Activated naive CD4-positive, alpha-beta T cell (primary cell): ENCODE measurements at places on chromosomes 2 and 18.

GRCh38 chr2:190972213-190972612 is 41.8 kb downstream of the STAT1 start:
- DNase-seq = no peak

DNA sequence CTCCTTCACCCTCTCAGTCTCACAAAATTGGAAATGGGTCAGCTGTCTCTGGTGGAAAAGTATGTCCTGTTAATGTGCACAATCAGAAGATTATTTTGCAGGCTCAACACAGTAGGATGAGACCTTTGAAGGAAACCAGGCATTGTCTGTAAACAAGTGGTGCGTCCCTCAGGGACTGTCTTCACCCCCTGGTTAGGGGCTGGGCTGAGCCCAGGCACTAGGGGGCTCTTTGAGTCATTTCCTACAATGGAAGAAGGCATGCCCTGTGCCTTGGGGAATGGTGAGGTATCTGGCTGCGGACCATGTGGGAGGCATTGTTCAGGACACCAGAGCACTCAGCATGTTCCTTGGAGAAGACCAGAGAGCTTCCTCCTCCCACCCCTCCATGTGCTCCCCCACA is 26.8 kb downstream of the PKDCC start:
- no peak for DNase-seq

- DNase-seq = no peak
These were observed 77.6 kb upstream of the ODC1 start for GRCh38 chr2:10525573-10526265.

DNA sequence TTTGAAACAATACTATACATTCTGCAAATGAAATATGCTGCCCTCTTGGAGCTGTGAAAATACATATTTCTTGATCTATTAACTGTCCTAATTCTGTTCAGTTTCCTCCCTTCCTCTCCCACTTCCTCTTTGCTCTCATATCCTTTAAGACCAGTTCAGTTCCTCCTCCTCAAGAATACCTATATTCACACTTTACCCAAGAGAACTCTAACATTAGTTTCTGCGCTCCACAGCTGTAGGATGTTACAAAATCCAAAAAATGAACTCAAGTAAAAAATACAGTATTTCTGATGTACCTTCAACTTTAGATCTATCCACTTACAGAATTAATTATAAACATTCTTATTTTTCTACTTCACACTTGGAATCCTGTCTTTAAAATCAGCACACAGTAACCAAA is 5.4 kb downstream of the ITSN2 start:
- DNase-seq = no peak

DNA sequence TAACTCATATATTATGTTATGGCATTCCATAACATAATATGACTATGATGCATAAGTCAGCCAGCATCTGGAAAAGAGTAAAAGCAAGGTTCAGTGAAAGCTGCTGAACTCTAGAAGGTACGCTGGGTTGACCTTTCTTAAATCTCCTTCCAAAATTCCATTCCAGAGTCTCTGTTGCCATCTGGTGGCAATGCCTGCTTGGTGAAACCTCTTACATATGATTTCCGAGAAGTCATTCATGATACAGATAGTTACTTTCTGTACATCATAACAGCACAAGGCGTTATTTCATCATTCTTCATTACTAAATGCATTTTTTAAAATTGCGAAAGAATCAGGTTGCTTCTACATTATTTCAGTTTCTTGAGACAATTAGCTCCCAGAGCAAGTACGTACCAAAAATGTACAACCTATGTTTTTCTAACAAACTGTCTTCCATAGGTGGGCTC is 7.0 kb upstream of the EPG5 start:
- no peak for DNase-seq

DNA sequence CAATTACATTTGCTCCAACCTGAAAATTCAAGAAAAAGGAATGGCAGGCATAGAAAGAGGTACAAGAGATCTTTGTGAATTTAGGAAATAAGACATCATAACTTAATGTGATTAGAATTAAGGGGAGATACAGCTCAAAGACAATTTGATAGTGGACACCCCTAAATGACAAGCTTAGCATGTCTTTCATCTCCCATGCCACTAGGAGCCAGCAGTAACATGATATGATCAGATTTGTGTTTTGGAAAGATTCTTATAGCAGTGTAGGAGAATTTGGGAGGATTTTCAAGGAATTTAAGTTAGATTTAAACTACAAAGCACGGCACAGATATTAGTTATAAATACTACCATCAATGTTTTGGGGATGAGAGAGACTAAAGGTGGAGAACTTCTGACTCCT is 340.8 kb downstream of the RDH14 start:
- no peak for DNase-seq

DNA sequence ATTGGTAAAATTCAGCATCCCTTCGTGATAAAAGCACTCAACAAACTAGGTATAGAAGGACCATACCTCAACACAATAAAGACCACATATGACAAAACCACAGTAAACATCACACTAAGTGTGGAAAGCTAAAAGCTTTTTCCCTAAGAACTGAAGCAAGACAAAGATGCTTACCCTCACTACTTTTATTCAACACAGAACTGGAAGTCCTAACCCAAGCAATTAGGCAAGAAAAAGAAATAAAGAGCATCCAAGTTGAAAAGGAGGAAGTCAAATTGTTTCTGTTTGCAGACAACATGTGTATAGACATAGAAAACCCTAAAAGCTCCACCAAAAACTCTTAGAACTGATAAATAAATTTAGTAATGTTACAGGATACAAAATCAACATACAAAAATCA is 271.7 kb downstream of the RBM43 start:
- DNase-seq = no peak

GRCh38 chr2:102193074-102193473 is 6.3 kb downstream of the IL1RL2 start:
- no peak for DNase-seq

DNA sequence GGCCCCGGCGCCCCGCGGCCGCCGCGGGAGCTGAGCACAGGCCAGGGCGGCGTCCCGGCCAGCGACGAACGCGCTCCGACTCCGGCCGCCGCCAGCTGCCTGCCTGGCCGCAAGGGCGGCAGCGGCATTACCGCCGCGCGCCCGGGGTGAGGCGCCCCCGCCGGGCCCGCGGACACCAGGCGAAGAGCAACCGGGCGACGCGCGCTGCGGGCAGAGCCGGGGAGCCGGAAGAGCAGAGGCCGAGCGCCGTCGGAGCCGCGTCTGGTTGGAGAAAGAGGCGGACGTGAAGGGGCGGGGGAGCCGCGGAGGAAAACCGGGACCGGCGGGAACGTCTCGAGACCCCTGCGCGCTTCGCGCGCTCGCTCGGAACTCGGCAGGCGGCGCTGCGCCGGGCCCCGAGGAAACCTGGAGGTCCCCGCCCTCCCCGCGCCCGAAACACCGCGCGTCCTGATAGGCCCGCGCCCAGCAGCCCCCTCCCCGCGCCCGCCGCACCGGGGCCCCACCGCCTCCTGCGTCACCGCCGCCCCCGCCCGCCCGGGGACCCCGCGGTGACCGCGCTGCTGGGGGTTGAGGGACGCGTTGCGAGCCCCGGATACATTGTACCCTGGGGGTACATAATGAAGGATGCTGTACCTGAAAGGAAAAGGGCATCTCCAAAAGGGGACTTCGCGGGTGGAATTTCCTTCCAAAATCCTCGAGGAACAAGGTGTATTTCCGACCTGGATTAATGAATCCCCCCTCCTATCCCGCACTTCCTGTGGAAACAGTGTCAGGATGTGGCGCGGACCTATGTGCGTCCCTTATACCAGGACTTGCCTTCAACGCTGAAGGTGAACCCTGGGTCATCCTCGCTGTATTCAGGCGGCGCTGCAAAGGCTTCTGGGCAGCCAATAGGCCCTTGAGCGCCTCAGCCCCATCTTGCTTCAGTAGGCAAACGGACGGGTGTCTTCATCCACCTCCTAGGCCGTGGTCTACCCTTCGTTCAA is 1.0 kb upstream of the B4GALT6 start:
- DNase-seq = no peak

- no peak for DNase-seq
These were observed 779 bp upstream of the LYPD6 start for GRCh38 chr2:149329489-149330126.

- DNase-seq = no peak
These were observed 57.4 kb downstream of the KCNE4 start for GRCh38 chr2:223109341-223109740.

DNA sequence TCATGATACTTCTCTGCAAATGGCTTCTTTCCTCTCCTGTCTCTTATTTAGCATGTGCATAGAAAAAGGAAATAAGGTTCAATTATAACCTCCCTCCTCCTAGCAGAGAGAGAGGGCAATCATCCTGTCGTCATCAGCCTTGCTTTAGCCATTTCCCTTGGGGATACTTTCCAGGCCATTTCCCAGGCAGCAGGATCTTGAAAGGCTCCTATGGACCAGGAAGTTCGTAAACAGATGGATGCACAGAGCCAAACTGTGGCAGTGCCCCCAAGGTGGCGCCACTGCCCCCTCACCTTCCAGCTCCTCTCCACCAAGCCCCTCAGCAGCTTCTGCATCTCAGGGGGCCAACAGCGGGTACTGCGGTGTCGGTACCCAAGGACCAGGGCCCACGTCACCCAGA is 157.4 kb downstream of the DTNA start:
- no peak for DNase-seq

DNA sequence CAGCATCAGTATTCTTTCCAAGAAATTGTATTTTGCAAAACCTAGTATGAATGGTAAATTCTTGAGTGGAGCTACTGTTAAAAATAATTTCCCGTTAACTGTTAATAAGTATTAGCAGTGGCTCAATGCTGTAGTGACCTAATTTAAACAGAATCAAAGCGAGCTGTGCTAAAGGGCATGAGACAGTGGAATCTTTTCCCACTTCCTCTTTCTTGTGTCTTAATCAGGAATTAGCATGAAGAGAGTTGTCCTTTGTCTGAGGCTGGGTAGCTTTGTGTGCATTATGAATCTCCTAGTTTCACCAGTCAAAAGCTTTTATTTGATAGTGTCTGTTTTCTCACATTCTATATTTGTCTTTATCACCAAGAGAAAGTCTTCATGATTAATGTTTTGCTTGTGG is 298.8 kb upstream of the GCFC2 start:
- DNase-seq = no peak

- no peak for DNase-seq
These were observed 28.0 kb downstream of the STAT4 start for GRCh38 chr2:191122638-191123294.

- DNase-seq = no peak
These were observed 70.3 kb downstream of the TMEM17 start for GRCh38 chr2:62435720-62436119.

- no peak for DNase-seq
These were observed 903.7 kb downstream of the TDRD15 start for GRCh38 chr2:22027345-22028005.
